ENCODE measurements at places on chromosomes 3 and 15.

DNA sequence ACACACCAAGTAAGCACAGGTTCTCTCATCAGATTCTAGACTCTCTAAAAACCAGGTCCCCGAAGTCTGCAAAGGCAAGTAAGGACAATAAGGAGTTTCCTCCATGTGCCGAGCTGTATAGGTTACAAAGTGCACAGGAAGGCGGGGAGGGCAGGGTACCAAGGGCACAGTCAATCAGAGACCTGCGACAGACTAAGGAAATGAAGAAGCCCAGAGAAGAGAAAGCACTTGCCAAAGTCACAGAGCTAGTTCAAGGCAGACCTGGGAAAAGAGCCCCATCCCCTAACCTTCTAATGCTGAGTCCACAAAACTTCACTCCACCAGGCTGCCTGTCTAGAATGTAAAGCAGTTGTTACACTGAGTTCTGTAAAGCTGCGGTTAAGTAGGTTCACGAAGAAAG is 1.7 kb downstream of the SEC13 start:
- DNase-seq = no peak

DNA sequence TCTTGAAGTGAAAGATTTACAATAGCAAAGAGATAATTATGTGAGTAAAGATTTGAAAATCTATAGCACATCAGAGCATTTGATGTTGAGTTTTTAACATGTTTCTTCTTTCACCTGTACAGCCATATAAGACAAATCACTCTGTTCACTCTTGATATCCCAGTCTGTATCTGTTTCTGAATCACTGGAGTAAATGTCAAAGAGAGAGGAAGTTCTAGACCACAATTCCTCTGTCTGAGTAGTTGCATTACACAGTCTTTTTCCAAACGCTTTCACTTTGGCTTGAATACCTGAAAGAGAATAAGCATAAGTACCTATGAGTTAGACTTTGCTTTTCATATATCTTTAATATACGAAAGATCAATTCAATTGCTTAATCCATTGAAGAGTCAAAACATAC is 9.9 kb downstream of the THAP10 start:
- DNase-seq = no peak

DNA sequence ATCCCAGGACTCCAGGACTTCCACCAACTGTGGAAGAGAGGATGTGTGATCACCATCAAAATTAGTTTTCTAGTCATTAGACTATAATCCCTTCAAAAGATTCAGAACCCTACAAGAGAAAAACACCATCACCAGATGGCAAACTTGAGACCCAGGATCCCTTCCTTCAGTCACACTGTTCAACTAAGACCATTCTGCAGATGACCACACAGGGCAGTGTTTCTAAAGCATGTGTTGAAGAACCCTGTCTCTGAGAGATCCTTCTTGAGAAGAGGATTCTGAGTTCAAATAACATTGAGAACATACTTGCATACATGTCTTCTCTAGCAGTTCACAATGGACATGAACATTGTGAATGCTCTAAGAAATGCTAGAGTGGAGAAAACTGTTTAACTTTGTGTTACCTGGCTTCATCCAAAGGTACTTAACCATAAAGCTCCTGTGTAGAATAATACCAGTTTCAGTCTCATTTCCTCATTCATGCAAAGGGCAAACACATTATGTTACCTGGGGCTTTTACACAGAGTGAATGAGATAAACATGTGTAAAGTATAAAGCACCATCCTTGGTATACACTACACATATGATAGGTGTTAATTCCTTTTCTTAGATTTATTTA is 2.4 kb upstream of the ADGRG7 start:
- DNase-seq = no peak

DNA sequence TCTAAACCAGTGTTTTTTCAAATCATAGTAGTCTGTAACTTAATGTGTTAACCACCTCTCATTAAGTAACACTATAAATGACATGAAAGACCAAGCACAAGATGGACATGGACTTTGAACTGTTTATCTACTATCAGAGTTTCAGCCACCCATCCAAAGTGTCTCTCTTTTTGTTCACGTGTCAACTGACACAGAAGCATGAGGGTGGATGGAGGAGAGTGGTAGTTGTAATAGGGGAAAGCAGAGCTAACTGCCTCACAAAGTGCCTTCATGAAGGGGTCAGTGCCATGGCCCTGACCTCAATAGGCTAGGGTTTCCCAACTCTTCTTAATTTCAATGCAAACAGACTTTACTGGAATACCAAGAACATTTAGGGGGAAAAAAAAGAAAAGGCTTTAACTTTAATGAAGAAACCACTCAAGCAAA is 32.1 kb upstream of the TRPM7 start:
- no peak for DNase-seq

GRCh38 chr3:45915518-45916231 is 27.6 kb upstream of the CXCR6 start:
- DNase-seq = no peak

Measured in NCI-H226 (cell line).